ENCODE measurements at places on chromosomes 7 and 10.

- no peak for DNase-seq
These were observed 21.1 kb downstream of the CLRN3 start for GRCh38 chr10:127871631-127872010.

DNA sequence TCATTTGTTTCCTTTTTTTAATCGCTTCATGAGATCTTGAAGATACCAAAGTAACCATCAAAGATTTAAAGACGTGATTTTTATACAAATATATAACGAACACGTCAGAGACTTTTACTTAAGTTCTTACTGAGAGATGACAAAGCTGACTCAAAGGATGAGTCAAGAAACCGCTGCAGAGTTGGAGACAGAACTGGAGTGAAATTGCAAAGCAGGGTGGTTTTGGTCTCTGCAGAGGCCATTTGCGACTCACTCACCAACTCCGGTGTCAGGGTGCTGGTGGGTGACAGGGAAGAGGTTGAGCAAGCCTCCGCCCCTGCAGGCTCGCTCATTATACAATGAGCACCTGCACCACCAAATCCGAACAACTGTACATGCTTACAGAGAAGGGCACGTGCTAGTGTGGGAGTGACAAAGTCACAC, 75.2 kb downstream of the DNAJB6 start:
- peak; percentile 61 for DNase-seq

DNA sequence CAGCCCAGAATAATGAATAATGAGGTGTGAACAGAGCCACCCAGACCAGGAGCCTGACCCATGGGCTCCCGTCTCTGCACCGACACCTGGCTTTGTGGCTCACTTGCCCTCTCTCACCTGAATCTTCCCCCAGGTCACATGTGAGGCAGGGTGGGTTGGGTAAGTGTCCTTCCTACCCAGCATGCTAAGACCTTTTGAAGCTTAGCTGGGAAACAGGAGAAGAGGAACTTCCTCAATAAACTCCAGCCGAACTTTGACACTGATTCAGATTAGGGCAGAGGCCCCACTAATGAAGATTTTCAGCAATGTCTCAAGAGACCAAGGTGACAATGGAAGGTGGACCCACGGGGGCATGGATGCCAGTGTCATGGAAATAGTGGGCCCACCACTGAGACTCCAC, 46.6 kb upstream of the AQP1 start:
- DNase-seq = no peak

DNA sequence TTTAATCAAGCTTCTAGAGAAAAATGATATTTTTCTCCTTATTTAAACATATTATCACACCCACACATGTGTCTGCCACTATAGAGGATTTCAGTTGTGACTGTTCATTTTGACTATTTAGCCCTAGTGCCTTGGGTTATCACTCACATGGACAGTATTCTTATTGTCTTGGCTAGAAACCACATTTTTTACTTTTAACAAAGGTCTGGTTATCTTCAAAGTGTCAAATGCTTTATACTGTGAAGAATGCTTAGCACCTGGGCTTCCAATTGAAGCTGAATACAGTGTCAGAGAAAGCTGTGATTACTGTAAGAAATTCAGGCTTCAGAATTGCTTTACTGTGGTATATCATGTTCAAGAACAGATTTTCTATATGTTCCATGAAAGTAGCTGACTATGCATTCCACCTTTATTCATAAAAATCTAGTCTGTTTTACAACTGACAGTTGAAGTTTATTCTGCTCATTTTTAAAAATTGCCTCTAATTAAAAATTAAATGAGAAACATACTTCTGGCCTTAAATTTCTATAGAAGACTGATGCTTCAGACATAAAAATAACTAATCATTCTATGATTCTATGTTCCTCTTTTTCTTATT, 278.6 kb downstream of the SEMA3D start:
- no peak for DNase-seq

DNA sequence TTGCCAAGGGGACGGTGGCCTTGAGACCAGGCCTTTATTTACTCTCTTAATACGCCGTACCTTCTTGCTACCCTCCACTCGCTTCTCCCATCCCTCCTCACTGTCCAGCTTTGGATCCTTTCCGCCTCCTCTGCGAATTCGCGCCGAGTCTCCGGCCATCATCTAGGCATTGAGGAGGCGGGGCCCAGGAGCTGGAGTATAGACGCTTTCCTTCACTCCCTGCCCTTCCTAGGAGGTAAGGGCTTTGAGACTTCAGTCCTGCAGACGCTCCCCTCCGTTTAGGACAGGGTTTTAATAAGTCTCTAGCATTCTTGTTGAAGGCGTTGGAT, 538 bp downstream of the TFAM start:
- peak; percentile 51 for DNase-seq

DNA sequence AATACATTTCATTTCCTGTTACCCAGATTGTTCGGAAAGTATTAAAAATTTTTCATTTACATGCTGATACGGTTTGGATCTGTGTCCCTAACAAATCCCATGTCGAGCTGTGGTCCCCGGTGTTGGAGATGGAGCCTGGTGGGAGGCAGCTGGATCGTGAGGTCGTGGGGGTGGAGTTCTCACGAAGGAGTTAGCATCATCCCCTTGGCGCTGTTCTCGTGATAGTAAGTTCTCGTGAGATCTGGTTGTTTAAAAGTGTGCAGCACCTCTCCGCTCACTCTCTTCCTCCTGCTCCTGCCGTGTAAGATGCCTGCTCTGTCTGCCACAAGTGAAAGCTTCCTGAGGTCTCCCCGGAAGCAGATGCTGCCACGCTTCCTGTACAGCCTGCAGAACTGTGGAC, 30.9 kb downstream of the PLEKHS1 start:
- DNase-seq = no peak

DNA sequence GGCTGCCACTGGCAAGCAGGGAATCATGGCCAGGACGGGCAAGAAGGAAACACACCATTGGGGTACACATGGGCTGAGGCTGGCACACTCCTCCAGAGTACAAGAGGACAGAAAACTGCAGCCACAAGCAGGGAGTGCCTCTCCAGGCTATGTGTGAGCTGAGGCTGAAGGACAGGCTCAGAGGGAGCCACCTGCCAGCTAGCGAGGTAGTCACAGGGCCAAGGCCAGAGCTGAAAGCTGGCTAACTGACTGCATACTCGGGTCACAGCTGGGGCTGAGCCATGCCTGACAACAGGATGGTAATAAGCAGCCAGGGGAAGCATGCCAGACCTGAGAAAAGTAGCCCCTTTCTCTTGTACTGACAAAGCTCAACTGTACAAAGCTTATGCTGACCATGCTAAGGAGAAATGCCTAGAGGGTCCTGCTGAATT, 52.0 kb downstream of the KIF5B start:
- DNase-seq = no peak

GRCh38 chr7:40721342-40721949, 586.6 kb downstream of the SUGCT start:
- no peak for DNase-seq

DNA sequence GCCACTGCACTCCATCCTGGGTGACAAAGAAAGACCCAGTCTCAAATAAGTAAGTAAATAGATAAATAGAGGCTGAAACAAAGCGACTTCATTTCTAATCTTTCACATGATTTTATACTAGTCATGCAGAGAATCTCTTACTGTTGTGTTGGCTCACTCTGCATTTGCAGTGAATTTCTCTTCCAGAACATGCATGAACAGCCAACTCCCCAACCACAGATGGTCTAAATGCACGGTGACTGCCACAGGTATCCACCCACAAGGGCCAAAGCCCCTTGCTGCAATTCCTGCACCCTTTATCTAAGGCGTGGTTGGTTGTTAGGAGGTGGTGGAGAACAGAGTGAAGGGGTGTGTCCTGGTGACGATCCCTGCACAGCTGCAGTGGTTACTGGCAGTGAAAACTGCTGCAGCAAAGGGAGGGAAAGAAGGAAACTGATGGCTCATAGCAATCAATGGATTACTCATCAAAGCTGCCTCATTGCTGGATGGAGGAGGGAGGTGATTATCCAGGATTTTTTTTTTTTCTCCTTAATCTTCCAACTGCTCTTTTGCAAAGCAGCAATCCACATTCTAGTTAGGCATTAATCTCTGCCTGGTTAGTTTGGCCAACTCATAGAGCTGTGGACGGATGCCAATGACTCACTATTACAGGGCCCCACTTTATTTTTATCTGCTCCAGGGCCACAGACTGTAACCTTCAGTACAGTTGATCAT, 50.6 kb downstream of the PRTFDC1 start:
- DNase-seq = peak; percentile 83

DNA sequence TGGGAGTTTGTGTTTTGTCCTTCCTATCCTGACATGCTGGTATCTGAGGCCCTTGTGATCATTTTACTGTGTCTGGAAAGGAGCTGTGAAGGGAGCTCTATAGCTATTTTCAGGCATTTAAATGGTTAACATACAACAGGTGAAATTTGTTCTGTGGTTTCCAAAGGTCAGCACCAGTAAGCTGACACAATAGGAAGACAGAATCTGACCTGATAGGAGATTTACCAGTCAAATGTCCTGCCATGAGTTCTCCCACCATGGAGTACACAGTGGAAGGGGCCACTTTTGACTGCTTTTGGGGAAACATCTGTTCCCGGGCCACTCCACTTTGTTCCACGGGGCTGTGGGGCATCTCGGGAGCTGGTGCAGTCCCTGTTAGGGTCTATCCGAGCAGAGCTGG, 17.6 kb downstream of the FKBP6 start:
- no peak for DNase-seq

- no peak for DNase-seq
These were observed 21.7 kb downstream of the ZCWPW1 start for GRCh38 chr7:100406767-100407166.

GRCh38 chr10:129033790-129034272, 433.2 kb upstream of the MGMT start:
- no peak for DNase-seq

- no peak for DNase-seq
These were observed 1197.8 kb upstream of the SORCS1 start for GRCh38 chr10:108362296-108362695.

DNA sequence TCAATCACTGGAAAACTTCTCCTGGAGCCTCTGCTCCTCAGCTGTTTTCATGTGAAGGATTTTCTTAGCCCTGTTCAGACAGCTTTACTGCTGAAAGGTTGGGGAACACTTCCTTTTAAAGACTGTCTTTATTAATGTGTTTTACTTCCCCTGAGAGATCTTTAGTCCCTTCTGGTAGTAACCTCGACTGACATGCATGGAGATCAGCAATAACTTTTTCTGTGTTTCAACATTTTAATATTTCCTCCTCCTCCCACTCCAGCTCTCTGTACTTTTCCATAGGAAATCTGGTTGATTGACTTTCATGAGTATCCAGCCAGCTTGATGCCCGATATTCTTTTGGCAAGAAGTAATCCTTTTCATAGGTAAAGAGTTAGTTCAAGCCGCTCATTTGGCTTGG, 62.7 kb upstream of the STRIP2 start:
- DNase-seq = peak; percentile 17

DNA sequence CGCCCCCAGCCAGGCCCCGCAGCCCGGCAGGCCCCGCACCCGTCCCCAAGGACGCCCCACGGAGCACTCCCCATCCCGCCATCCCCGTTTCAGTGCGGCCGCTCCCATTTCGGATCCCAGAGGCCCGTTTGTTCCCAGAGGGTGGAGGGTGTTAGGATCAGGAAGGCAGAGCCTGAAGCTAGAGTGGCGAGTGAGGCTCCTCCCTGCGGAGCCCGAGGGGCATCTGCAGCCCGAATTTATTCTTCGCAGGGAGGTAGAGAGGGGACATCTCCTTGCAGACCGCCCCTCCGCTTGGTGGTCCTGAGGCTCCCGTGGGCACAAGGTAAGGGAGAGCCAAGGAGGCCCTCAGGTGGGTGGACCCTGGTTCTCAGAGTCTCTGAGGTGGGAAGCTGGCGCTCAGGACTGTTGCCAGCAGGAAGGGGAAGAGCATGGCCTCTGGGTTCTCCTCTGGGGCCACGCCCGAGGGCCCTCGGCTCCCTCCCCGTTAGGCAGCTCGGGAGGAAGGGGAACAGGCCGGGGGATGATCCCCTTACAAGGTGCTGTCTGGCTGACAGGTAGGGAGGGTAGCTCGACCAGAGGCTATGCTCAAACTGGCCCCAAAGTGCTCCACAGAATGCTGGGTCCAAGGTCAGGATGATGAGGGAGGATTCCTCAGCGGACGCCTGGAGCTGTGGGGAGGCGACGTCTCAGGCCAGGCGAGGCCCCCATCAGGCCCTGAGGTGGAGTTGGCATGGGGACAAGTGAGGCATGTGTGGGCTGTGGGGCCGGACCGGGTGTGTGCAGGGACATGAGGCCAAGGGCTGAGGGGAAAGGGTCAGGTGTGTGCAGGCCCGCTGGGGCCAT, 17.4 kb downstream of the POLL start:
- peak; percentile 28 for DNase-seq

DNA sequence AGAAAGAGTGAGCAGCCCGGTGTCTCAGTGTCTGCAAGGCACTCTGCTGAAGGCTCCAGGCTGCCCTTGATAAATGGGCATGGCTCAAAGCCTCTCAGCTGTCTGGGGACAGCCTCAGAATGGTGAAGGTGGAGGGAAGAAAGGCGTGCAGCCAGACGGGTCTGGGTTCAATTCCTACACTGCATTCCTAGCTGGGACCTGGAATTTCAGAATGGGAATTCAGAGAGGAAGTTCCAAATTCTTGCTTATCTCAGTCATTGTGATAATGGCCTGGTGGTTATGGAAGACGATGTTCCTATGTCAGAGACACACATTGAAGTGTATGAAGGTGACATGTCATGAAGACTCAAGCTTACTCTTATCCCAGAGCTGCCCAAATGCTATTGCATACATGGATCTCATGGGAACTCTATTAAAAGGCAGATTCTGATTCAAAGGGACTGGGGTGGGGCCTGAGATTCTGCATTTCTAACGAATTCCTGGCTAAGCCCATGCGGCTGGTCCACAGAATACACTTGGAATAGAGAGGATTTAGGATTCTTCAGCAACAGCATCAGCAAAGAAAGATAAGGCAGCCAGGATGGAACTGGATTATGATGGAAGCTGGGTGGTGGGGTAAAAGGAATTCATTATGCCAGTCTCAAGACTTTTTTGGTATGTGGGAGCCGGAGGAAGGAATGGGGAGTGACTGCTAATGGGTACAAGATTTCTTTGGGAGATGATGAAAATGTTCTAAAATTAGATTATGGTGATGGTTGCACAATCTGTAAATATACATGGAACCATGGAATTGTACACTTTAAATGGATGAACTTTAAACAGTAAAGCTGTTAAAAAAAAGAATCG, 82.6 kb upstream of the ZMIZ1 start:
- DNase-seq = no peak
